ENCODE measurements at places on chromosomes 1 and 21.

GRCh38 chr1:151515265-151515664 is 4.1 kb downstream of the CGN start:
- DNase-seq: no peak

GRCh38 chr21:35737899-35738346 is 322.4 kb downstream of the SETD4 start:
- peak; percentile 86 for DNase-seq

DNA sequence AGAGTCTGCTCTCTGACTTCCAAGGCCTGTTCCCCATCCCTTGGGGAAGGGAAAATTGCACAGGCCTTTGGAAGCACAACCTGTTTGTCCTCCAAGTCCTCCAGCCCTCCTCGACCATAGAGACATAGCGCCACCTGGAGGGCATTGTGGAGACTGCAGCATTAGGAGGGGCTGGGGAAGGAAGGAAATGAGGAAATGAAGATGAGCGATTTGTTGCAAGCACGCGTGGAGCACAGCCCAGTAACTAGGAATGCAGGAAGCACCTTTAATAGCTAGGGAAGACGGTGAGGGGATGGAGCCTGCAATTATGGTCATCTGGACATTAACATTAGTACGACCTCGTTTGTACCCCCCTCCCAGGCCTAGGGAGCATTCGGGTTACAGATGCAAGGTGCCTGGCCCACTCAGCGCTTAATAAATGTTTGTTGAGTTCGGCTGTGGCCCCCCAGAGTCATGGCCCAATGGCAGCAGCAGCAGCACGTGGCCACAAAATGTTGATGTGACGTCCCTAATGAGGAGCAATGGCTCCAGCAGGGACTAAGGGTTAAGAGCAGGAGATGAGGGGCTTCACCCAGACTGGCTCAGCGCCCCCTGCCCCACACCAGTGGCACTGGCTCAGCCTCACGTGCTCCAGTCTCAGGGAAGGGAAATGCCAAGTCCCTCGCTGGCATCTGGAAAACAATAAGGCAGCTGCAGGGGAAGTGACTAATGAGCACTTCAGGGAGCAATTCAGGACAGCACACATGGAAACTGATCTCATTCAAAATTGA is 8.0 kb upstream of the CAMK2N1 start:
- DNase-seq: peak; percentile 86

DNA sequence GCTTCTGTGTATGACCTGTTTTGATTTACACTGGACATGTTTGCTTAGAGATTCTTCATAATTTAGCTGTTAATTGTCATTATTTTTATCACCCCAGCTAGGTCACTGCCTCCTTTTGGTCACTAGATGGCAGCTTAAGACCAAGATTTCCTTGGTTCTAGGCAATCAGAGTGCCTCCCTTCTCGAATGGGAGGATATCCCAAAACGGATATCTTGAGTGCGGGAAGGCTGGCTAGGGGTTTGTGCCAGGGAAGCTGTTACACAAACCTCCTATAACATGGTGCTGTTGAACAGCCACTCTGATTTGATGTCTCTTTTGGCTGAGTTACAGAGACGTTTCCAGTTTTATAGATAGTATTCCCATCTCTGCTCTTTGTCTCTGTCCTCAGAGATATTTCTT is 283.5 kb downstream of the S1PR1 start:
- DNase-seq: peak; percentile 38

GRCh38 chr1:195981448-195982139 is 626.6 kb downstream of the KCNT2 start:
- peak; percentile 63 for DNase-seq

- DNase-seq: no peak
Observed at GRCh38 chr1:63592536-63593302, 492 bp upstream of the PGM1 start.
